ENCODE measurements at places on chromosomes 6 and 20. TPM values are rescaled to one million over a fixed set of nuclear protein-coding genes. Genes with fewer than 3 reads are reported as not detected.

PTPRK gene
- total RNA-seq: 51.4 TPM

DNA sequence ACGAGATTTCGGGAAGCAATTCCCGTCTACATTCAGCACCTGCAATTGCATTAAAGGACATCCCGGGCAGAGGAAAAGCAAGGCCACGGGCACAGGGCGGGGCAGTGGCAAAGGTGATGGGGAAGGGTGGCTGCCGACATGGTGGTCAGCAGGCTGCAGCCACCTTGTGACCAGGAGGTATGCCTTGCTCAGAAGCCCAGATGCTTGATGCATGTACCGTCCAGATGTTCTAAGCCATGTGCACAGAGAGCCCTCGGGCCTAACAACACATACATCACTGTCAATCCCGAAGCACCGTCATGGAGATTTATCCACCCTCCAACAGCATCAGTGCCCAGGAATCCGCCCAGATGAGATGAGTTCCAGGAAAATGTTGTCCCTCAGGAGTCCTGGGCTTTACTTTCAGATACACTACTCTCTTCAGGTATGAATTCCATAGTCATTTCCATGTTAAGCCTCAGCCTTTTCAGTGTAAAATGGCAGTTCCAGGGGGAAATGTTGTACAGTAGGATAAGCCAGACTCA lies 77.8 kb upstream of the FRMD1 start:
- DNase-seq: no peak

MEI4 gene
- total RNA-seq: not detected

CCN6 gene
- not detected for total RNA-seq

GRCh38 chr6:73299151-73299971 lies 36.4 kb upstream of the KHDC1 start:
- no peak for DNase-seq

- DNase-seq: no peak
Measured at GRCh38 chr6:108120311-108120710, 45.5 kb upstream of the NR2E1 start.

Measured in cardiac septum (tissue), 1 donor.